ENCODE measurements at places on chromosomes 4 and X.

DNA sequence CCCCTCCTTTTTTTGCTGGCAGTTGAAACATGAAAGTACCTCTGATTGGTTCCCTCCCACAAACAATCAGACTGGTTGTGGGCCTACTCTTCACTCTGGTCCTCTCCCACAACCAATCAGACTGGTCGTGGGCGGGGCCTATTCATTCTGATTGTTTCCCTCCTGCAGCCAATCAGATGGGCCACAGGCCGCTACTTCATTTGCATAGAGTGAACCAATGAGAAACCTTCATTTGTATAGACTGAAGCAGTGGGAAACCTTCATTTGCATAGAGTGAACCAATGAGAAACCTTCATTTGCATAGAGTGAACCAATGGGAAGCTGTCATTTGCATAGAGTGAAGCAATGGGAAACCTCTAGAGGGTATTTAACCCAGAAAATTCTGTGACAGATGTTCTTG, 55.2 kb downstream of the TRMT44 start:
- DNase-seq, result no peak

DNA sequence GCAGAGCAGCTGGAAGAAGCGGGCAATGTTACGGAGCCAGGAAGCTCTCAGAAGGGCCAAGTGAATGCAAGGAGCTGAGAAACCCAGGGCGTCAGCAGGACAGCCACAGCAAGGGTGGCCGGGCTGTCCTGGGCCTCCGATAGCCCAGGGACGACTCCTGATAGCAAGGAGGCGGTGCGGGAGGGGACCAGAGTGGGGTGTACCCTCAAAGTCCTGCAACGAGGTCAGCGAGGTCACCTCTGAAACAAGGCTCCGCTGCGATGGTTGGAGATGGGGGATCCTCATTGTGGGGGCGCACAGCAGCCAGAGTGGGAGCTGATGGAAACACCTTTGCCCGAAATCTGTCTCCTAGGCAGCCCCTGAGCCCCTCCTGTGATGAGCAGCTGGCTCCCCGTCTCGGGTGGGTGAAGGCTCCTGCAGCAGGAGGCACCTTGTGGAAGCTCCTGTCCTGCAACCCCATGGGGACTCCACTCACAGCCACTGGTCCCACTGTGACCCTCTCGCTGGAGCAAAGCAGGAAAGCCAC, 4.3 kb upstream of the CCNQ start:
- no peak for DNase-seq

DNA sequence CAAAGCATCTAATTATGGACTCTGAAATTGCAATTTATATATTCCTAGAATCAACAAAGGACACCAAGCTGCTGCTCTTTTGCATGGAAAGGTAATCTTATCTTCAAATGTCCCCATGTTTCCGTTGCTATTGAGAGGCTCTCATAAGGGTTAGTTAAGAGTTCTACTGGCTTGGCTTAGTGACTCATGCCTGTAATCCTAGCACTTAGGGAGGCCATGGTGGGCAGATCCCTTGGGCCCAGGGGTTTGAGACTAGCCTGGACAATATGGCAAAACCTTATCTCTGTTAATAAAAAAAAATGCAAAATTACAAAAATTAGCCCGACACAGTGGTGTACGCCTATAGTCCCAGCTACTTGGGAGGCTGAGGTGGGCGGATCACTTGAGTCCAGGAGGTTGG, 93.4 kb upstream of the RAPGEF2 start:
- DNase-seq, result no peak

- no peak for DNase-seq
Observed at GRCh38 chr4:126071346-126072333, 756.9 kb downstream of the FAT4 start.

GRCh38 chr4:74583089-74583700, 138.3 kb downstream of the AREG start:
- DNase-seq, result no peak

DNA sequence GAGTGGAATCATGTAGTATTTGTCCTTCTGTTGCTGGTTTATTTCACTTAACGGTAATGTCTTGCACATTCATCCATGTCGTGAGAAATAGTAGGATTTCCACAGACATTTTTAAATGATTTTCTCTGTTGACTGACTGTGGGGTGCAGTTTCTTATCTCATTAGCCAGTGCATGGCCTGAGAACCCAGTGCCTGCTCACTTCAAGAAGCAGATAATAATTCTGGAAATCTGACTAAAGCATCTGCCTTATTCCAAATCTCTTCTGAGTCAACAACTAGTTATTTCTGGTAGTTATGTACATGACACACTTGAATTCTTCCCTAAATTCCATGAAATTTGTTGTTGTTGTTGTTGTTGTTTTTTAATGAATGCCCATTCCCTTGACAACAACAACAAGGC, 77.6 kb downstream of the NPFFR2 start:
- DNase-seq, result no peak

- DNase-seq, result no peak
Observed at GRCh38 chr4:152202415-152202814, 333.5 kb downstream of the FBXW7 start.

DNA sequence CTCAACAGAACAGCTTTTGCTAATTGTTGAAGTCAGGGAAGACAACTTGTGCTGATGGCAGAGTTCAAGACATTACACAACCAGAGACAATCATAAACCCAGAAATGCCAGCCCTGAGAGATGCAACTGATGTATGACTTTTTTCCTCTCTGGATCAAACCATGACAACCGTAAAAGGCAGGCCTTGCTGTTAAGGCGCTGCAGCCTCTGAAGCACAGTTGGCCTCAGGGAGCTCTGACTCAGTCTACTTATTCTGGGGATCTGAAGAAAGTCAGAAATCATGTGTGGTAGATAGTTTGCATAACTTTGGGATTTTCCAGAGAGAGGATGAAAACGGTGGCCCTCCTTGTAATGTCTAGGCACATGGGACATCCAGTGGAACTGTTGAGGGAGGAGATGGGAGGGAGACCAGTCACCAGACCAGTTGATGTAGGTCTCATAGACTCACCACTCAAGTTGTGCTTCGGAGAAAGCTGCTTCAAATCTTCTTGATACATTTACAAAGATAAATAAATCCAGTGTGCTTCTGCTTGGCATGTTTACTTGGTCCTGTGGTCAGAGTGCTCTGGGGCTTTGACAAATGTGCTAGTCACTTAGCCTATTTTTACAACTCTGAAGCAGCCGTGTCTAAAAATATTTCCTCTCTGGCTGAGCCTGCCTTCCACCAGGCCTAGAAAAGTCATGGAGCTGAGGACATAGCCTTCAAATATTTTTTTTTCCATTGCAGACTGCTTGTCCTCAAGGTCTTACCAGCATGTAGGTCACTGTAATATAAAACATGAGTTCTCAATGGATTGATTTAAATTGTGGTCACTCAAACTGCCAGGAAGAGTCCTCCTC, 7.5 kb downstream of the HADH start:
- no peak for DNase-seq

- no peak for DNase-seq
Observed at GRCh38 chr4:4386736-4387392, at the start of gene NSG1. TSS of gene NSG1 (plus strand) at chr4:4387102. CDS start at chr4:4387630, 528 bp downstream.

DNA sequence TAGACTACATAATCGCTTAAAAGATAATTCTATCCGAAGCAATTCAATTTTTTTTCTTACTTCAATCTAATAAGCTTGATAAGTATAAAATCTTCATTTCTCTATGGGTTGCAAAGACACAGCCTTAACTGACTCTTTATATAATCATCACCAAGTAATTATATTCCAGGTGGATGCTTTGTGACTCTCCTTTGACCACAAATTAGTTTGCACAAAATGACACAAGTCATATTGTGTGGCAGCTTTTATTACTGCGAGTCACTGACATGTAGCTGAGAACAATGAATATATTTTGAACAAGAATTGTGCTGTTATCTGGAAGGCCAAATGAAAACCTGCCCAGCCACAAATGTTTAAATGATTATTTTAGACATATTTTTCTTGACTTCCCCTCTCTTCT, 1727.8 kb downstream of the ARAP2 start:
- DNase-seq, result no peak

DNA sequence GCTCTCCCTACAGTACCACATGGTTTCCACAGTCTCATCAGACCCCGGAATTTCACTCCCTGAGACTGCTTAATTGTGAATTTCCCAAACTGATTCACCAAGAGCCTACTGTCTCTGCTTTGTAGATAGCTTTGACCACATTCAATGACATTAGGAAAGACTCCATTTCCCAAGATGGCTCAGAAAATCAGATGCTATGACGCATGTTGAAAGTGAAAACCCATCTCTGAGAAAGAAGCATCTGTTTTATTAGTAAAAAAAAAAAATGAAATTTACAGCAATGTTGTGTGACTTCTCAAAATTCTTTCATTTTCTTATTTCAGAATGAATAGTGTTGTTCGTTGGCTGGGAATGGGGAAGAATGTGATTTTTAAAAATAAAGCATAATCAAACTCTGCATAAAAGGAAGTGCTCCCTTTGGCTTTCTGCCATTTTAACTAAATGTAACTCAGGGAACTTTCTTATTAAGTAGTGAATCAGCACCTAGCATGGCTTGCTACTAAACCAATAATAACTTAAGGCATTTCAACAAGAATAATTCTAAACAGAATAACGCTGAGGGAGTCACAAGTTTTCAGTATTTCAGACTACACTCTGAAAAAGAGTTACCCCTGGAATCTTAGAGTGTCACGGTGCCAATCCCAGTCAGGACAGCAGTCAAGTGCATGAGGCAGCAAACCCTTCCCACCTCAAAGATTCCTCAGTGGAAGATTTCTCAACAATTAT, 97.4 kb upstream of the MYOZ2 start:
- no peak for DNase-seq

DNA sequence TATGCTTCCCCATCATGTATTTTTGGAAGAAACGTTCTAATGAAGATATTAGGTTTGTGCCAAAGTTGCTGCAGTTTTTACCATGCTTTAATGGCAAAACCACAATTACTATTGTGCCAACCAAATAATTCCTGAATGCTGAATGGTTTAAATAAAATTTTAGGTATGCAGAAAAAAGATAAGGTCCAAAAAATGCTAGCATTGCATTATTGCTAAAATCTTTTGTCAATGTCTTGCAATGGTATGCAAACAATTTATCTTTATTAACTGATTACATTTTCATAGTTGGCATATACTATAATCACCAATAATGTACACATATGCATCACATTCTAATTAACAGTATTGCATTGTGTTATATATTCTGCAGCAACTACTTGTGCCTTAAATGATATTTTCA, 1657.4 kb upstream of the IGFBP7 start:
- no peak for DNase-seq

DNA sequence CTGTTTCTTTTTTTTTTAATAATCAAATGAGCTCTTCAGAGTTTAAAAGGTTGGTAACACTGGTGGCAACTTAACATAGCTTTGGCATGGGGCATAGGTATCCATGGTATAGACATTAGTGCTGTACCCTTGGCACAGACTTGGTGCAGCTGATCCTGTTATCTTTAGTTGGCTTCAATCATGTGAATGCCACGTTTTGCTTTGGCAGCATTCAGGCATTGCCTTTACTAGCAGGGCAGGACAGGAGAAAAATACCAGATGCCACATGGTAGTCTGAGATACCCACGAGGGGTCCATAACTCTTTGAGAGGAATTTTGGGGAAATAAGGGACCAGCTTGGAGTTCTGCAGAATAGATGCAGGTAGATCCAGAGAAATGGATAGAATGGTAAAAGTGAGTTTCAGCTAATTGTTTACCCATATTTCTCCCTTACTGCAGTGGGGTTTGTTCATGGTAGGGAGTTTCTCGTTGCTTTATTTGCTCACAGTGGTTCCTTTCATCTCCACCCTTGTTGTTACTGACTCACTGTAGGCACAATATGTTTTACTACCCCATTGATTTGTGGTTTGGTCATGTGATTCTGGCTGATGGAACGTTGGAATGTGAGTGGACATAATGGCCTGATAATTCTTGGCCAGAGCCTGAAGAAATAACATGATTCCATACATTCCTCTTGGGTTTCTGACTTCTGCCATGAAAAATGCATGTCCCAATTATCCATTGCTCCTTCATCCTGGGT, 342.7 kb downstream of the GLUD2 start:
- DNase-seq, result no peak

DNA sequence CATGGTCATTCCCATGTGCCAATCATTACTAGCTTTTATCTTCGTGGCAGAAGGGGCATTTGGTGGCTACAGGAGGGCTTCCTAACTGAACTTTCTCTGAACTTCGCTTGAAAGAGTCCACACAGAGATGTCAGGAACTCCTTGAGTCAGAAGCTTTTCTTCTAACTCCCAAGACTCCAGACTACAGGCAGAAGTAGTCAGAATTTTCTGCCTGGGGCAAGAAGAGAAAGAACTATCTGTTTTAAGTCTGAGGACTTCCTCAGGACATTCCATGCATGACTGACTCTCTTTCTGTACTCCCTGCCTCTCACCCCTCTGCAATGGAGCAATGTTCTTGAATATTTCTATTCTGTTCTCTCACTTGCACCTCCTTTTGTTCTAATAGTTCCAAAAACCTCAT, 170.5 kb upstream of the TBC1D9 start:
- no peak for DNase-seq

DNA sequence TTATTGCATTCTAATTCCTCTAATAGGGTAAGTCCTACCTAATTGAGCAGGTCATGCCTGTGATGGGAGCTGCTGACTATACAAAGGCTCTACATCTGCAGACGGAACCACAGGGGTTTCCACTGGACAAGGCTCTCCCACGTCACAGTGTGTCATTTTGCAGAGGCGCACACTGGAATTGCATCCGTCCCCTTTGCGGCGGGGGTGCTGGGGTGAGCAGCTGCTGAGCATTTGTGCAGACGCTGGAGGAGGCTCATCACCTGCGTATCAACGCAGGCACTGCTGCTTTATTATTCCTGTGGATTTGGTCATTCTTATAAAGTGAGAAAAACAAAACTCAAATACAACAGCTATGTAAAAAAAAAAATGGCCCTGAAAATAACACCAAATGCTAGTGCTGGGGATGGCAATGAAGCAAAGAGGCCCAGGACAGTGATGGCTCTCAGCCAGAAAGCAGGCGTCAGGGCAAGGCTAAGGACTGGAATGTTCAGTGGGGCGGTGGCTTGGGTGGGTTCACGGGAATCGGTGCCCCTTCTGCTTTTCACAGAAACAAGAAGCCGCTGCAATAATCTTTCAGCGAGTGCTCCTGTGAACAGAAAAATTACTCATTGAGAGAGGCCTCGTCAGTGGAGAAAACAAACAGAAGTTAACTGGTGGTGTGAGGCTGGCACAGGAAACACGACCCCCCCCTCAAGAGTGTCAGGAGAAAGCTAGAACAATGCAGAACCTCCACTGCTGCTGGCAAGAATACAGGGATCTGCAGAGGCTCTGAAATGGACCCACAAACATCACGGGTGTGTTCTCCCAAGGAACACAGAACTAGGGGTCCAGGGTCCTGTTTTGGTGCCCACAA, 67.8 kb downstream of the GATB start:
- DNase-seq, result no peak

All from effector CD4-positive, alpha-beta T cell (primary cell).